Activated T-cell treated with anti-CD3 and anti-CD28 coated beads for 1 hour (primary cell): ENCODE measurements at places on chromosomes 6 and 20.

- no peak for DNase-seq
Measured at GRCh38 chr6:119346450-119346849, 3.1 kb downstream of the MAN1A1 start.

GRCh38 chr6:451336-451735, 59.8 kb downstream of the IRF4 start:
- no peak for DNase-seq

DNA sequence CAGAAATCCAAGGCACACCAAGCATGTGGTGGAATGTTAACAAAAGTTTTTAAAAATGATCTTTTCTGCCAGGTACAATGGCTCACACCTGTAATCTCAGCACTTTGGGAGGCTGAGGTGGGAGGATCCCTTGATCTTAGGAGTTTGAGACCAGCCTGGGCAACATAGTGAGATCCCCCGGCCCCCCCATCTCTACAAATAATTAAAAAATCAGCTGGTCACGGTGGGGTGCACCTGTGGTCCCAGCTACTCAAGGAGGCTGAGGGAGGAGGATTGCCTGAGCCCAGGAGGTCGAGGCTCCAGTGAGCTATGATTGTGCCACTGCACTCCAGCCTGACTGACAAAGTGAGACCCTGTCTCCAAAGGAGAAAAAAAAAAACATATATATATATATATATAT, 8.0 kb downstream of the RIPK1 start:
- DNase-seq: no peak

DNA sequence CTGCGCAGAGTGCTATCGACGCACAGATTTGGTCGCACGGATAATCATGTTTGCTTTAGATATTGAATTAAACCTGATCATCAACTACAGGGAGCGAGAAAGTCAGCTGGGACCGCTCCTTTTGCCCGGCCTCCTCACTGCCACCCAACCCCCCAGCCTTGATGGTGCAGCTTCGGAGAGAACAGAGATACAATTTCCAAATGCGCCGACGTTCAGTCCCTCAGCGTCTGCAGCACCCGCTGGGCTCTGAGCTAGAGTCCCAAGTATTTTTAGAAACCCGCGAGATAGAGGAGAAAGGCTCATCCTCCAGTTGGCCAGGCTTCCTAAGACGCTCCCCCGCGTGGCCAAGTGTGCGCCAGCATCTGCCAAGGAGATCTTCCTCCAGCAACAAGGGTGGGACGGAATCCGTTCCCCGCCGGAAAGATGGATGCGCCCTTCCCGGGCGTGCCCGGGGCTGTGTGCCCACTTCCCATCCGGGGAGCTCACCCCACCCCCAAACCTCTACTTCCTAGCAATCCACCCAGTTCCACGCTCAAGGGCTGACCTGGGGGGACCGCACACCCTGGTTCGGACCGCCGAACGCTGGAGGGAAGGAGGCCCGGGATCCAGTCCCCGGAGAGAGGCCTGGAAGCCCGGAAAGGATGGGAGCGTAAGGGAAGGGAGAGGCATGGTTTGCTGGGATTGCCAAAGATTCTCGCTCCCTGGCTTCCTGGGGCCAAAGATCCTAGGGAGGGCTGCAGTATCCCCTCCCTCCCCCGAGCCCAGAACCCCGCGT, 4.1 kb downstream of the NKX2-2 start:
- no peak for DNase-seq

- DNase-seq: no peak
Measured at GRCh38 chr6:113871975-113872374, 14.8 kb downstream of the MARCKS start.

- no peak for DNase-seq
Measured at GRCh38 chr6:88374553-88374952, 208.4 kb upstream of the CNR1 start.

DNA sequence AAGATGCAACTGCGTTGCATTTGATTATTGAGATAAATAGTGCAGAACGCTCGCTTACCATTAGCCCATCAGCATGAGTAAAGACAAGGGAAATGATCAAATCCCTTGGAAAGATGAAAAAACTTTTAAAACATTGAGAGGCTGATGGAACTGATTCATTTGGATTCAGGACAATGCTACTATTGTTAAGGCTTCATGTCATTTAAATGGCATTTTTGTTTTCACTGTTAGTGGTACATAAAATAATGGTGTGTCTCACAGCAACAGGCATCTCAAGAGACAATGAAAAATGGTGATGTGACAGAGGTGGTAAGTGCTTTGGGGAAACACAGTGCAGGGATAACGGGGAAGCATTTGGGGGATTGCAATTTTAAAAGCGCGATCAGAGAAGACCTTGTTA, 159.7 kb upstream of the KCNG1 start:
- DNase-seq: no peak
